ENCODE measurements at places on chromosomes 2 and 18.
A peak's percentile ranks its signal among the peaks of the same experiment; 100 is the strongest.

- no peak for DNase-seq
Measured at GRCh38 chr18:31828613-31829012, 67.9 kb upstream of the SLC25A52 start.

DNA sequence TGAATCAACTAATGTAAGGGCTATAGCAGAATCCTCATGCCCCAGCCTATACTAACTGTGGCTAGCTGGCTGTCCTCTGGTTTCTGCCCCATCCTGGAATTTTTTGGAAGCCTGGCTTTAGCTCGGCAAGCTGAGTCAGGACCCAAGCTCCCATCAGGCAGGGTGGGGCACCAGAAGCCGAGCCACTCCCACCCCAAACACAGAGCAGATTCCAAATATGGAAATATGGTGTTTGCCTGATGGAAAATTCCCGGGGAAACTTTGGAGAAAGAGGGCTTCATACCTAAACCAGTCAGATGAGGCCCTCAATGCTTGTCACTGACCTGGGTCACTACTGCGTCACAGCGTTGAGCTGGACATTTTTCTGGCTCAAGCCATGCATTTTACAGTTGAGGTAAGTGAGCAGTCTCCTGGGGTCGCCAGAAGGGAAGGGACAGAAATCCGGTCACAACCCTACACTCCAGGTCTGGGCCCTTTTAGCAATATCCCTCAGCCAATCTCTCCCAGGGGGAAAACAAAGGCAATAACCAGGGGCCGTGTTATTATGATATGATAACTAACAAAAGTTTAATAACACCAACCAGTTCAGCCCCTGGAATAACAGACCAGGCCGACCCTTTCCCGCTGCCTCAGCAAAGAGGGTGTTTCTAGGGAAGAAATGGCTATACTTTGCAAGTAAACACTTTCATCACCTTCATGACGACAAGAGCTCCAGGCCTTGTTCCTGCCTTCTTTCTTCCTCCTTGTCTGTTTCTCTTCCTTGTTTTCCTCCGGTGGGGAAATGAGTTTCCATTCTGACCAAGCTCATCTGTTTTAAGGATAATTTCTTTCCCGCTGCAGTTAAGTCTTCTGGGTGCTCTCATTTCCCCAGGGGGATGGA lies 37.7 kb downstream of the PSD4 start:
- no peak for DNase-seq

- DNase-seq = no peak
Measured at GRCh38 chr18:12843420-12844350, 40.4 kb downstream of the PTPN2 start.

GRCh38 chr2:8676191-8676920 lies 5.5 kb upstream of the ID2 start:
- DNase-seq = peak; percentile 82

GRCh38 chr18:63677500-63678225 lies 16.0 kb upstream of the SERPINB3 start:
- DNase-seq = no peak

DNA sequence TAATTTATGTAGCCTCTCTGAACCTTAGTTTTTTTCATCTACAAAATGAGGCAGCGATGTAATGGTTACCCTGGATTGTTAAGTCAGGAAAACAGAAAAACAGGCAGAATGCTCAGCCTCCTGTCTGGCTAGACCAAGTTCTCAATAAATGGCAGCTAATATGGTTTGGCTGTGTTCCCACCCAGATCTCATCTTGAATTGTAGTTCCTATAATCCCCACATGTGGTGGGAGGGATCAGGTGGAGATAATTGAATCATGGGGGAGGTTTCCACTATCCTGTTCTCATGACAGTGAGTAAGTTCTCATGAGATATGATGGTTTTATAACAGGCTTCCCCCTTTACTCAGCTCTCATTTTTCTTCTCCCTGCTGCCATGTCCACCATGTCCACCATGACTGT lies 220.0 kb downstream of the CMPK2 start:
- DNase-seq = no peak

- DNase-seq = no peak
Measured at GRCh38 chr2:174835797-174836255, 71.6 kb upstream of the CHRNA1 start.

DNA sequence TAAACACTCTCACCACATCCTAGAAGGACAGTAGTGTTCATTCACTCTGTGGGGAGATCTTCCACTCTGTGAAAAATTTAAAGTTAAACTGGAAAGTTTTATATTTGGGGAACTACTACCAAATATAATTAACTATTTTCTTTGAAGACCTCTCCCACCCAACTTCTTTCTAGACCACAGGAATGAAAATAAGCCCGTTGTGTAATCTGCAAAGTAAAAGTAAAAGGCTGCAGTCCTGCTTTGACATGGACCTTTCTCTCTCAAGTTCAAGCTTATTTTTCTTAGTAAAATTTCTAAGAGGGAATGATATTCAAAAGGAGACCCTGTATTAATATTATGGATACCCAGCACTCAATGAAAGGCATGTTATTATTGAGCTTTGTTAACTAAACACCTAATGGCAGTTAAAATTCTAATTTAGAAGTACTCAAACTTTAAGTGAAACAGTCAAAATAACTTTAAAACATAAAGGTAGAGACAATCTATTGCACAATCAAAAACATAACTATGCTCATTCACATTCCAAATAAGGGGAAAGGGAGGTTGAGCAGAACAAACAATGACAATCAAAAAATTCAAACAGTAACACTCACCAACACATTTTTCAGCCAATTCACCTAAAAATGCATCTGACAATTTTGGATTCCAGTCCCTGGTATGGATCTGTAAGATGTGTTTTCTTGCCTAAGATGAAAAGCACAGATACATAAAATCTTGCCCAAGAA lies 98.5 kb downstream of the ATAD2B start:
- DNase-seq = no peak

DNA sequence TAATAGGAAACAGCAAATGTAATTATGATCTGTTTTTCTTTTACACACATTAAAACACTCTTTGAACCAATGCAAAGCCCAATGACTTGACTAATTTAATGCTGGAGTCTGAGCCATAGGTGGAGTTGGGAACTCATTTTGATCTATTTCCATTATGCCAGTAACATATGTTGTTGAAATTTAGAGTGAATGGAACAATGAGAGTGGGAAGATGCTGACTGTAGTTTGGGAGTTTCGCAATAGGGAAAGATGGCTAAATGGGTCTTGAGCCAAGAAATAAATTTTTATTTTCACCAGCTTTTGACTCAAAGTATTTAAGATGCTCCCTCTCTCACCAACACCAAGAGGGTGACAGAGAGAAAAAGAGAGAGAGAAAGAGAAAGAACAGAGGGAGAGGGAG lies 246.7 kb downstream of the DLGAP1 start:
- no peak for DNase-seq

- DNase-seq = no peak
Measured at GRCh38 chr18:6452194-6452593, 37.5 kb upstream of the L3MBTL4 start.

DNA sequence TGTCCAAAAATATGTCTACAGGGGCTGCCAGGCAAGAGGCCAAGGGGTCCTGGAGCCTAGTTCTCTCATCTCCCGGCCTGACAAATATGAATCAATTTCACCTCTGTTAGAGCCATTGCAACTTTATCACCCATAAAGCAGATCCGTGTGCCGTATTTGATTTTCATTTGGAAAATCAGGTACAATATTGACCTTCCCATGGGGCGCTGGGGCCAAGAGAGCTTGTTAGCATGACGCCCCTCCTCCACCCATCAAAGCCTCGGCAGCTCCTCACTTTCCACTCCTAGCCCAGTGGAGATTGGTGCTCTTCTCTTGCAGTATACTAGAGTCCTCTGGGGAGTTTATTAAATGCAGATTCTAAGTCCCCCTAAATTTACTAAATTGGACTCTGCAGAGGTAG lies 96.8 kb downstream of the CAPN13 start:
- DNase-seq = no peak

GRCh38 chr2:237874585-237875161 lies 15.2 kb downstream of the RAMP1 start:
- no peak for DNase-seq

DNA sequence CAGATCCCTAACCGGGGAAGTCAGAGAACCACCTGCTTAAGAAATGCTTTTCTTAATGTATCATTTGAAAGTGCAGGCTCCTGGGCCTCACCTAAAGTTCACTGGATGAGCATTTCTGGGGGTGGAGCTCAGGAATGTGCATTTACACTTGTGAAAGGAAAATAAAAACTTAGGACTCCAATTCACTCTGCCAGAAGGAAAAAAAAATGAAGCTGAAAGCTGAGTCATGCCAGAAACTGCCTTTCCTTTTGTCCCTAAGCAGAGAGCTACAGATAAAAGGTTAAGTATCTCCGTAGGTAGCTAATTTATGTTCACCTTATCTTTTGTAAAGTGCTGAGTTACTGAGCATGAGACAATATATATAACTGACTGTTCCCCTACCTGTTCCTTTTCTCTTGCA lies 229.5 kb upstream of the MEX3C start:
- DNase-seq = no peak

DNA sequence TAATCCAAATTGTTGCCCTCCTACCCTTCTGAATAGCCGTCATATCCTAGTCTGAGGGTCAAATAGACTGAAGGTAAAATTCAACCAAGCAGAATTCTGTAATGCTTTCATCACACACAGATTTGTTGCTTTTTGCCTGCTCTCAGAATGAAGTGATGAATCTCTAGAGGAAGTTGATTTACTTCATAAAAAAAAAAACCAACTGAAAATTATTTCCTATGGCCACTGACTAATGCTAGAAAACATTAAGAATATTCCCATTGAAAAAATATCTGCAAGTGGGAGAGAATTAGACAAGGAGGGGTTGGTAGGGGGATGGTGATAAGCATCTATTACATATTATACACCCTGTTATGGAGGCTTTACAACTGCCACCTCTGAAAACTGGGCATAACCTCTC lies 2.3 kb upstream of the IL1RL2 start:
- no peak for DNase-seq

DNA sequence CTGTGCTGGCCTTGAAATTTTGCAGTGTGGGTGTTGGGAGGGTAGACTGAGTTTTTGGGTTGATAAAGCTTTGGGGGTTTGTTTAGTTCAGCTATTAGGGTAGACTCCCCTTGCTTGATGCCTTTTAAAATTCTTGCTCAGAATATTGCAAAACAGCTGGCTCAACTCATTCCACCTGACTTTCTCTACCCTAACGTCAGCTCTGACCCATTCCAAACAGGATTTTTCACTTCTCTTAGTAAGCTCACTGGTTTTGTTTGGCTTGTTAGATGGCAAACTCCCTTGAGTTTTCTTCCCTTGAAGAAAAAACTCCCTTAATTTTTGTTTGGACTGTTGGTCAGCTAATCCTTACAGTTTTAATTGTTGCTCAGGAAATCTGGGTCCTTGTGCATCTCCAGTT lies 195.1 kb upstream of the DTNA start:
- no peak for DNase-seq

- no peak for DNase-seq
Measured at GRCh38 chr2:191383486-191383885, 138.3 kb downstream of the MYO1B start.

DNA sequence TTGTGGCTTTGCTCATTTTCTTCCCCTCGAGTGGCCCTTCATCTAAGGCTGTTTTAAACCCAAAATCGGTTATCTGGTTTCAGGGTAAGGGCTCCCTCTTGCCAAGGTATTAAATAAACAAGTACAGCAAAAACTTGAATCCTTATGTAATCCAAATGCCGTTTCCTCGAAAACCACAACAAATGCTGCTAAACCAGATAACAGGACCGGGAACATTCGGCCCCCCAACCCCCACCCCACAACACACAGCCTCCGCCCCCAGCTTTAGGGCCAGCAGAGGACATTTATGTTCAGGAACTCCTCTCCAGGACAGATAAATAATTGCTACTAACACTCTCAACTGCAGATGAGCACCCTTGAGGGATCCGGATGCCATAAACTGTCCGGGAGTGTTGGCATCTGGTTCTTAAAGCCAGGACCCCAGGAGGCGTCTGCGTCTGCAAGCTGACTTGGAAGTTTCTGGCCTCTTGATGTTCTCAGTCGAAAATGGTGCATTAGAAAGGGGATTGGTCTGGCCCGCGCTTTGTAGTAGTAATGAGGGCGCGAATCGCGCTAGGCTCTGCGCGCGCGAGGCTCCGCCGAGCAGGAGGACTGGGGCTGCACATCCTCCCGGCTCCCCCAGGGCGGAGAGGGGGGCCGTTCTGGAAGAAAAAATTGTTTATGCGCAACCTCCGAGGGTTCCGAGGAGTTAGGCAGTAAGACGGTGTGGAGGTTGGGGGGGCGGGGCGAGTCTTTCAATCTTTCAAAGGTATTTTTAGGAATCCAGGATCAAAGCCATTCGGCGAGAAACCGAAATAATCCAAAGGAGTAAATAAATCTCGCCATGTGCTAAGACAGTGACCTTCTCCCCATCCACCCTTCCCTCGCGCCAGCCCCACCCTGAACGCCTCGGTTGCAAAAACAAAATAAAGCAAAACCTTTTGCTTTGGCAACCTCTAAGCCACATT lies 3.9 kb upstream of the ID2 start:
- peak; percentile 77 for DNase-seq

GRCh38 chr2:20573620-20574422 lies 77.1 kb downstream of the HS1BP3 start:
- DNase-seq = no peak

GRCh38 chr2:224569654-224570053 lies 15.5 kb downstream of the CUL3 start:
- no peak for DNase-seq

DNA sequence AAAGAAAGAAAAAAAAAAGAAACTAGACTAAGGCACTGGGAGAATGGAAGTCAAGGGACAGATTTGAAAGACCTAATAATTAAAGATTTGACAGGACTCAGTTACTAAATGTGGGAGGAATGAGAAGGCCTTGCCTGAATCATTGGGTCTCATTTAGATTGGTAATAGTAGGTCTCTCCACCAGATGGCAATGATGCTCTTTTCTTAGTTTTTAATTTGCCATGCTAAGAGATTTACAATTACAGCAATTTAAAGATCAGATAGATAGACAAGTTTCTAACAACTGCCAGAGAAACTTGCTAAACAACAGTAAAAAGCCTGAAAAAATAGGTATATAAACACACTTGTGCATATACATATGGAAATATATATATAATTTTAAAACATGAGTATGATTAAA lies 153.0 kb downstream of the TMEM247 start:
- DNase-seq = no peak

DNA sequence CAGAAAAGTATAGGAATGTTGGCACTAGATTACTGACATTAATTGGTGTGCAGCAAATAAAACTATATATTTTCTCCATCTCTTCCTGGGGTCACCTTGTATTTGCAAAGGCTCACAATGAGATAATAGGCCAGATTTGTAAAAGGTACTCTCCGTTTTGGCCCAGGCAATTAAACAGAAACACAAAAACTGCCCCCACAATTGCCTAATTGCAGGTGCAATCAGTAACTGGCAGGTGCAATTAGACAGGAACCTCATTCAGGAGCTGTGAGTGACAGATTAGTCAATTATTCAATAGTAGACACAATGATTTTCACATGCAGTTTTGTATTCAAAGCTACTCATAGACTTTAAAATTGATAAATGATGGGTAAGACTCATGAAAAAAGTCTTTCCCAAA lies 451.4 kb upstream of the ID2 start:
- no peak for DNase-seq

- DNase-seq = no peak
Measured at GRCh38 chr2:191486584-191487320, 191.2 kb upstream of the NABP1 start.

GRCh38 chr18:77255426-77256105 lies 5.9 kb downstream of the GALR1 start:
- DNase-seq = no peak

- DNase-seq = no peak
Measured at GRCh38 chr2:40321822-40322221, 130.1 kb downstream of the SLC8A1 start.

GRCh38 chr18:8858888-8859511 lies 153.6 kb downstream of the MTCL1 start:
- DNase-seq = no peak

Data from left kidney (tissue), 8 donors.